ENCODE measurements at places on chromosomes 3 and 15. TPM values are rescaled to one million over a fixed set of nuclear protein-coding genes. Genes with fewer than 3 reads are reported as not detected.

- no peak for DNase-seq
Measured at GRCh38 chr15:53569751-53570480, 189.5 kb downstream of the WDR72 start.

DNA sequence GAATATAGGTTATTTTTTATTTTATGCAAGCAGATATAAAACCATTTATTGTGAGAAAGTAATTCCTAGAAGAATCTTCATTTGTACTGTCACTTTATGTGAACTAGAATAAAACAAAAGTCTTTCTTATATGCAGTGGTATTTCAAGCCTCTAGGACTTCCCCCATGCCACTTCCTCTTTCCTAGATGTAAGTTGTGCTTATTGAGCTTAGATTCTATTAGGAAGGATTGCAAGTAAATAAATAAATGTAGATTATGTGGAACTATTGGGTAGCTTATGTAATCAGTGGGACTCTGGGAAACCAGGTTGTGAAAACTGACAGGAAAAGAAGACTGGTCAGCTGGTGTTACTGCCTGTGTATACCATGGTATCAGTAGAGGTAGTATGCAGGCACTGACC lies 169.7 kb downstream of the RSRC1 start:
- no peak for DNase-seq

DNA sequence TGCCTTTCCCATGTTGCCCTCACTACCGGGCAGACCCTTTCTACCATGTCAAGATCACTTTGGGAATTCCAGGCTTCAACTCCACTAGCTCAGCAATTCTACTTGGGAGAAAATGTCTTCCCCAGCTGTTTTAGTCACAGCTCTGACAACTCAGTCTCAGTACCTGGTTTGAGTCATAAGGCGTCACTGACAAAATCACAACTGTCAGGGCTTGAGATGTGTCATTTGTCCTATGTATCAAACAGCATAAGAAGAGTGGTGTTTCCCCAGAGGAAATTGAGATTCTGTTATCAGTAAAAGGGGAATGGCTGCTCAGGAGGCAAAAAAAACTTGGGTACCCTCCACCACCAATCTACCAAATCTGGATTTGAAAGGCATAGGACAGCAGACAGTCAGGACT lies 594.9 kb upstream of the SUCLG2 start:
- no peak for DNase-seq

DNA sequence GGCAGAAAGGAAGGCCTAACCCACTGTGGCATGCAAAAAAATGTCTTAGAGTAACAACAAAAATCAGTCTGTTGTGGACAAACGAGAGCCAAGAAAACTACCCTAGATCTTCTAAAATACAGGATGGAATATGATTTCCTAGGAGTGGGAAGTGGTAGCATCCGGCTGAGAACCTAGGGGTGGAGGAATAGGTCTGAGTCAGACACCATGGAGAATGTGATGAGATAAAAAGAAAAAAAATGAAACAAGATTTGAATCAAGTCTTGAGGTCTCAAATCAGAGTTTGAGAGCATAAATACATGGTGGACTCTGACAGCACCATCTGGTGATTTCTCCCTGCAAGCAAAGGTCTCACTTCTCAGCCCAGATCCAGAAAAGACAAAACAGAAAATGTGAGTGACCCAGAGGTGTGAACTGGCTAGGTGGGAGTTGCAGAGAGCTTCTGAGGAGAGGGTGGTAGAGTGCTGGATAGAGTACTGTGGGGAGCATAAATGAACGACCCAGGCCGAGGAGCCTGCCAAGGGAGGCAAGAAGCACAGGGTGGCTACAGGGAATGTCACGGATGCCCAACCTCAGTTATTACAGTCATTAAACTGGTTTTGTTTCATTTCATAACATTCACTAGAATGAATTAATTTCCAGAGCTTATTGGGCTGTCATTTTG lies 27.6 kb upstream of the VEPH1 start:
- DNase-seq = no peak

Gene C15orf62
- 2.1 TPM for polyA plus RNA-seq

GRCh38 chr15:28167042-28167441 lies 67.9 kb upstream of the OCA2 start:
- DNase-seq = no peak

Gene MOBP
- polyA plus RNA-seq = 0.17 TPM

DNA sequence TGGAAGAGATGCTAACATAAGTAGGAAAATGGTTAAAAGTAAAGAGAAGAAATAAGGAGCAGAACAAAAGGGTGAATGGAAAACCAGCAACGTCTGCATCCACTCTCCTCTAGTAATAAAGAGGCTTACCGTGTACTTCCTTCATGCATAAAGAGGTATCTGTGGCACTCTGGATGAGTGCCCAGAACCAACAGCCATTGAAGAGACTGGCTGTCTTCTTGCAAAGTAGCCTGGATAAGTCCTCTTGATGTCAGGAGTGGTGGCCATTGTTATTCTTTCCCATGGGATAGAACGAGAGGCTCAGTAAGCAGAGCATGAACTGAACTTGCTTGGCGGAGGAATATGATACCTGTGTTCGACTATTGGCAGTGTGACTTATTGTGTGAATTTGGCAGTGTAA lies 186.2 kb upstream of the RASGRP1 start:
- DNase-seq = no peak

- DNase-seq = no peak
Measured at GRCh38 chr15:81766829-81767475, 278.9 kb downstream of the MEX3B start.

GRCh38 chr3:126706631-126707030 lies 2.6 kb downstream of the CHCHD6 start:
- no peak for DNase-seq

Gene CCDC39
- 4.6 TPM for polyA plus RNA-seq

GRCh38 chr15:91520850-91521249 lies 332.7 kb upstream of the SLCO3A1 start:
- DNase-seq = no peak
